ENCODE measurements at places on chromosomes 12 and 14. TPM values are rescaled to one million over a fixed set of nuclear protein-coding genes. Genes with fewer than 3 reads are reported as not detected.

The KRT75 gene
- total RNA-seq: not detected

DNA sequence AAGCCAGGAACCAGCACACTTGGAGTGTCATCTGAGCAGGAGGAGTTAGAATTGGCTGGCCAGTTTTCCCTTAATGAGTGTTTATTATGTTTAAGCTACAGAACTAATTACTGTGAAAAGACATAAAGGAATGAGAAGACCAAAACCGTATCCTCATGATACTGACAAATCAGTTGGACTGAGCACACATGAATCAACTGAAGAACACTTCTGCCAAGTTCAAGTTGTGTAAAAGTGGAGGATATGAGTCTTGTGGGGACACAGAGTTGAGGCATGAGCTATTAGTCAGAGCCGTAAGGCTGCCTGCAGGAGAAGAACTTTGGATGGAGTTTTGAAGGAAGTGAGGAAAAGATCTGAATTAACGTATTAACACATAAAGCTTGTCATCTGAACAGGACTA lies 43.1 kb downstream of the HMGA2 start:
- no peaks in the 10 kb centered on the region for H3K27me3 ChIP-seq
- no peak overlapping the region for H3K27ac ChIP-seq
- DNase-seq: no peak
- H3K4me3 ChIP-seq: no peak overlapping the region
- H3K4me1 ChIP-seq: no peaks in the 10 kb centered on the region

The OR10A7 gene
- total RNA-seq: not detected

The DEGS2 gene
- total RNA-seq: 25.0 TPM

- H3K4me3 ChIP-seq: no peak overlapping the region
- no peak overlapping the region for H3K27ac ChIP-seq
- no peak for DNase-seq
- H3K27me3 ChIP-seq: no peaks in the 10 kb centered on the region
- H3K4me1 ChIP-seq: peaks cover 4% of the 10 kb centered on the region
These were observed 607.6 kb upstream of the FLRT2 start for GRCh38 chr14:84922370-84922769.

- H3K4me3 ChIP-seq: no peak overlapping the region
- H3K27ac ChIP-seq: no peak overlapping the region
- no peaks in the 10 kb centered on the region for H3K27me3 ChIP-seq
These were observed 214.2 kb downstream of the ADAMTS20 start for GRCh38 chr12:43337571-43338444.

GRCh38 chr14:102911991-102912761 lies 10.3 kb upstream of the AMN start:
- H3K27ac ChIP-seq: no peak overlapping the region
- H3K36me3 ChIP-seq: no peaks in the 10 kb centered on the region
- no peaks in the 10 kb centered on the region for H3K27me3 ChIP-seq
- H3K4me1 ChIP-seq: no peaks in the 10 kb centered on the region
- no peak for DNase-seq
